ENCODE measurements at places on chromosomes 6 and 20.

GRCh38 chr6:2745246-2745645 is 5.5 kb downstream of the MYLK4 start:
- no peak for DNase-seq

DNA sequence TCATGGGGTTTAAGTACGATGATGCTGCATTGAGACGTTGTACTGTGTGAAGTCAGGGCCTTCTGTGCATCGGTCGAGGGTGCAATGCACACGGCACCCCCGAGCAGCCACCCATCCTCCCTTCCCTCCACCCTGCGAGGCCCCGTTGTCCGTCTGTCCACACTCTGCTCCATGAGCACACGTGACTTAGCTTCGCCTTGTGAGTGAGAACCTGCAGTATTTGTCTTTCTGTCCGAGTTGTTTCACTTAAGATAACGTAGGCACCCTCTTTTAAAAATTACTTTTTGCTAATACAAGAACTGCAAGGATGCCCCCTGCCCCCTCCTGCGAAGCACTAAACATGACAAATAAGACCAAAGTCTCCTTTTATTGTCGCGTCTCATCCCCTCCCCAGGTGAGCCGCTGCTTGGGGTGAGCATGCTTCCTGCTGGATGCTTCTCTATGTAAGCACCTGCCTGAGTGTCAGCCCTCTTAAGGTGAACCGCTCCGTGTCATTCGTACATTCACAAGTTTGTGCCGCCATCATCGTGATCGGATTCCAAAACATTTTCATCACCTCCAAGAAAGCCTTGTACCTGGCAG is 3.6 kb upstream of the RBBP8NL start:
- DNase-seq, result no peak

DNA sequence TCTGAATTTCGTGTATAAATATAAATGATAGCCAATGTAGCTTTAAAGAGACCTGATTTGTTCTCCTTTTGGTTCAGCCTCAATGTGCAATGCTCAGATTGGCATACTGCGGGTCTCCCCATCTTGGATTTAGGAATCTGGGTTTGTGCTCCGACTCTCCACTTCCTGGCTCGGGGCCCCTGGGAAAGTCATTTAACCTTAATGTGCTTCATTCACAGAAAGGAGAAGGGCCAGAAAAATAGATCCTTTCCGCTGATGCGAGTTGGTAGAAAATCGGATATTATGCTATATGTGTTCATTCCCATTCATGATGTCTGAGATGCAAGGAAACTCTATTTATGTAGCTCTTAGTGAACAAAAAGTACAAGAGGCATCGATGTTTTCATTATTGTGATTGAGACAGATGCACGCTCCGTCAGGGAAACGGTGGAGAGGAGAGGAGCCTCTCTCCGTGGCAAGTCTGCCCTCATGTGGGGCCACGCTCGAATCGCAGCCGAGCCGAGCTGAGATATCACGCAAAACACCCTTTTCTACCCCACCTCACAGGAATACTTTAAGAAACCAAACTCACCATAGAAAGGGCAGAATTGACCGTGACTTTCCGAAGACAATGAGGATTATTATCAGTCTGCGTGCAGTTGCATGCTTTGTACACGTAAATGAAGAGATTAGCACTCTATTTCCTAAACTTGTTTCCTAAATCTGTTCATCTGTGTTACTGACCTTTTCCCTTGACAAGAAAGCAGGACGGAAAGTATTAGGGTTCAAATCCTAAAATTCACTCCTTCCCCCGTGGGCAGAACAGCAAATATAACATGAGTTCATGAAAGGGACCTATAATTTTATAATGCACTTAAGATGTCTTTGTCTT is 136.6 kb downstream of the COL9A1 start:
- no peak for DNase-seq

DNA sequence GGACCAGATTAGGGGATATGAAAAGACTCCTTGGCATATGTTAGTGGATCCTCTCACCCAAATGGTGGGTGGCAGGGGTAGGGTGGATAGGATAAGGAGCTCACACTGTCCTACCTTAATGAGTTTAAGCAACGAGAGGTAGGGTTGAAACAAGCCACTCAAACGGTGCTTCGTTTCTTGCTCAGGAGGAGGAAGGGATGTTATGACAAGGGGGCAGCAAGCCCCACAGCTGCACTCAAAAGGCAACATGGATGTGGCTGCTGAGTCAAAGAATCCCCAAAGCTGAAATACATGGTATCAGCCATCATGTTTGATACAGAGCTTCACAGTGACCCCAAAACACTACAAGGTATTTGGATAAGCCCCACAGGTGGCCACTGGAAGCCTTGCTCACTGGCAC is 8.4 kb upstream of the IDH3B start:
- no peak for DNase-seq

DNA sequence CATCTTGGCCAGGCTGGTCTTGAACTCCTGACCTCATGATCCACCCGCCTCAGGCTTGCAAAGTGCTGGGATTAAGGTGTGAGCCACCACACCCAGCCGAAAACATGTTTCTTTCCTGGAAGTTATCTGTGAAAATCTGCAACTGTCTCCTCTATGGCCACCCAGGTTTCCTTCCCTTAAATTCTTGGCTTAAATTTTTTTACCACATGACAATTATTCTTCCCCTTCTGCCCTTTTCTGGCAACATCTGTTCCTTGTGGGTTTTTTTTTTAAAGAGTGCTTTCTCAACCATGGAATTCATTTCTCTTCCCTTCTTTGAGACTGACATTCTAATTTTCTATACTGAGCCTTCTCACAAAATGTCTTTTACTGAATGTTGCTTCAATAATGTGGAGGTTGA is 59.6 kb downstream of the DOK5 start:
- DNase-seq, result no peak

DNA sequence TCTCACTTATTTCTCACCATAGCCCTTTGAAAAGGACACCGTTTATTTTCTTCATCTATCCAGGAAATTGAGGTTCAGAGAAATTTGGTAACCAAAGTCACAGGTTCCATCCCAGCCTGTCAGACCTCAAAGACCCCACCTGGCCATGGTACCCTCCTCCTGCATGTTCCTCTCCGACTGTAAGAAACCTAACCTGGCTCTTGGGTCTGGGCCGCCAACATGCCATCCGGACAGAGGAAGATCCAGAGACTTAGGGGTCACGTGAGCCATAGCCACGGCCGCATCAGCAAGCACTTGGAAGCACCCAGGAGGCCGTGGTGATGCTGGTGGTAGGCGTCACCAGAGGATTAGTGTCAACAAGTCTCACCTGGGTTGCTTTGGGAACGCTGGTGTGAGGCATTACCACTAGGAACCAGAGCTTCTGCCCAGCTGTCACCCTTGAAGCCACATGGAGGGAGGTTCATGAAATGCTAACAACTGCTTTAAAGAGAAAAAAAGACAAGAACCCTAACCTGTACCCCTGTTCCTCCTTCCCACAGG is 177.1 kb downstream of the EYA2 start:
- no peak for DNase-seq

GRCh38 chr6:128410584-128410983 is 109.8 kb downstream of the PTPRK start:
- DNase-seq, result no peak

DNA sequence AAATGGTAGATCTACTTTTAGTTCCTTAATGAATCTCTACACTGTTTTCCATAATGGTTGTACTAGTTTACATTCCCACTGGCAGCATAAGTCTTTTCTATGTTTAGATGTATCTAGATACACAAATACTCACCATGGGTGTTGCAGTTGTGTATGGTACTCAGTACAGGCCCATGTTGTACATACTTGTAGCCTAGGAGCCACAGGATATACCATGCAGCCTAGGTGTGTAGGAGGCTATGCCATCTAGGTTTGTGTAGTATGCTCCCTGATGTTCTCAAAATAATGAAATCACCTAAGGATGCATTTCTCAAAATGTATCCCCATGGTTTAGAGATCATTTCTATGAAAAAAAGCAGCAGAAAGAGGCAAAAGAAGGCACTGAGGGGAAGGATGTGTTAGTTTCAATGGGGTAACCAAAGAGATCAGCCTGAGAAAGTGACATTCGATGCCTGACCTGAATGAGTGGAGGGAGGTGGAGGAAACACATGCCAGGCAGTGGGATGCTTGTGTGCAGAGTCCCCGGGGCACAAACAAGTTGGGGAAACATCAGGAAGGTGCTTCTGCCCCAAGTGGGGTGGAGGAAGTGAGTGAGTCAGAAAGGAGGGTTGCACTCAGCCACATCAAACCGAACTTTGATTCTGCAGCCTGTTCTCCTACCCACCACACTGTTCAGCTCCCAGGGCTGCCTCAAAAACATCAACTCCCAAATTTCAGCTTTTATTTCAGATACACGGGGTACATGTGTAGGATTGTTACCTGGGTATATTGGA is 191.2 kb downstream of the ZNF217 start:
- DNase-seq, result no peak

DNA sequence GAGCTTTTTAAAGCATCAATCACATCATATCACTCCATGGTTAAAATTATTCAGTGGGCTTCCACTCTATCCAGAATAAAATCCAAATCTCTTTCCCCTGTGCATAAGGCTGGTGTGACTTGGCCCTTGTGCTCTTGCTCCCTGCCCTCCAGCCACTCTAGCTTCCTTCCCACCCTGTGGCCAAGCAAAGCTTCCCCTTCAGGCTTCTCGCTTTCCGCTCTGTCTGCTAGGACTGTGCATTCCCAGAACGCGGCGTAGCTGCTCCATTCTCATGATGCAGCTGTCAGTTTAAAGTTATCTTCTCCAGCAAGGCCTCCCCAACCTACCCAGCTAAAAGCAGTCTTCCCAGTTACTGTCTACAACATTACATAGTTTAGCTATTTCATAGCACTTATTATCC is 19.4 kb upstream of the KCNK16 start:
- DNase-seq, result no peak

GRCh38 chr20:32354592-32355416 is 3.3 kb upstream of the ASXL1 start:
- DNase-seq, result no peak

DNA sequence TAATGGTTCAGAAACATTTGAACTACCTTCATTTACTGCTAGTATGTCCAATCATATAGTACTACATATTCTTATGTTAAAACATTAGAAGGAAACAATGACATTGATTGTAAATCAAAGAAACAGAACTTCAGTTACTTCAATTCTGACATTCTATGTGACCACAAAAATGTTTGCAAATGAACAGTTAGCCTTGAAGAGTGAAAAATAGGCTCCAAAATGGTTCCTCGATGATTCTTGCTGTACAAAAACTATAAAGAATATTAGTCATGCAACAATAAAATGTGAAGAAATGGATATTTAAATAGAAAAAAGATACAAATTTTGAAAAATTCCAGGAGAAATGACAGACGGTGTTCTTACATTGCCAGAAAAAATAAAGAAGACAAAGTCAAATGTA is 686.9 kb downstream of the BCKDHB start:
- DNase-seq, result no peak

GRCh38 chr20:53708129-53708968 is 114.7 kb upstream of the ZNF217 start:
- DNase-seq, result no peak

- DNase-seq, result no peak
Measured at GRCh38 chr20:23289249-23289648, 61.3 kb upstream of the NXT1 start.

DNA sequence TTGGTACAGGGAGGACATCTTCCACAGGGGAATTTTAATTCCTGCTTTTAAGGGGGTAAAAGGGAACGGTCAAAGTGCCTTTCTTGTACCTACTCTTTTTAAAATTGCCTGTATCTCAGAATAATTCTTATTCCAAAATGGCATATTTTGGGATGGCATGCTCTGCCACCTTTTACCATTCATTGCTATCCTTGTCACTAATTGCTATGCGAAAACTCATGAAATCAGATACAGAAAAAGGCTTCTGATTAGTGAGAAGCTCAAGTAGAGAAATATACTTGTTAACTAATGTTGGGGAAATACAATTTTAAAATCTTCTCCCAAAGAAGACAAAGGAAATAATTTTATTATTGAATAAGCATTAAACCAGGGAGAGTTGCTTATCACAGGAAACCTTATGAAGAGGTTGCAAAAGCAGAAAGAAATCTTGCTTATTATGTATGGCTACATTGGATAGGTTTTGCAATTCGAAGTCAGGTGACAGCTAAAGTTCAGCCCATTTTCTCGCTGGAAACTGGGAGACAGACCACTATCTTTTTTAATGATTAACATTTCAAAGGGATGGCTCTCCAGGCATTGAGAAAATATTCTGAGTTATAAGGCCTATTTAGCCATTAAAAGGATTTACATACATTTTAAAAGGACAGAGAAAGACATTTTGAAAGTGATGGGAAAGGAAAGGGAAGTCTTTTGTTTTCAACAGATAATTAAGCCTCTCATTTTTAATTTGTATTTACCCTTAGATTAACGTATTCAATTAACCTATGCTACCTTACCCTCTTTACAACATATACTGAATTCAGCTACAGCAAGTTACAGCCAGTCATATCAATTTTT is 110.3 kb upstream of the PRSS16 start:
- no peak for DNase-seq

GRCh38 chr6:142568857-142569597 is 267.2 kb downstream of the ADGRG6 start:
- DNase-seq, result no peak

DNA sequence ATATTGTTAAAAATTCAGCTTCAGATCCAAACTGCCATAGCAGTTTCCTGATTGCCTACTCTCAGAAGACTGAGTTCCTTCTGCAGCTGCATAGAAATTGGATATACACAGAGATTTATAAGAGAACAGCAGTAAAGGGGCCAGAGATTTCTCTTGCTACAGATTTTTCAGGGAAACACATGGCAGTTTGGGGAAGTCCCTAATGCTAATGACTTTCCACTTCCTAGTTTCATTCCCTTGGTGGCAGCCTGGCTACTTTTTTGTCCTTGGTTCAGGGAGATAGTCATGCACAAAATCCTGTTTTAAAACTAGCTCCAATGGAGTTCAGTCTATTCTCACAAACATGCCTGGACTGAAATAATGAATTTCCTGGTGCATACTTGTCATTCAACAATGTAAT is 125.3 kb upstream of the PLCB4 start:
- DNase-seq, result no peak
